ENCODE measurements at places on chromosomes 4 and X.

GRCh38 chr4:67393699-67394281, 151.5 kb downstream of the CENPC start:
- peak; percentile 30 for DNase-seq

DNA sequence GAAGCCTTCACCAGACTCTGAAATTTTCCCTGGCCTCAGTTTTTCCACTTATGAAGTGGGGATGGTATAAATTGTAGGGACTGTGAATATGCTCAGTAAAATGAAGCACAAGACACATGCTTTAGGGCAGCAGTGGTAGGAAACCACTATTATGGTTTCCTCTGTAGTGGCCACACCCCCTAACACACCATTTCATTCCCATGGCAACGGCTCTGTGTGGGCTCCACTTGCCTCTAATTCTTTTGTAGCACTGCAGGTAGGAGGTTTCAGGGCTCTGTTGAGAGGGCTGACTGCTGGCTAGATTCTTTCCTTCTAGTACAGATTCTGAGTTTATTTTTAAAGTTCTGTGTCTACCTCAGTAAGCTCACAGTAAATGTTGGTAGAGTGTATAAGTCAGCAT, 3.5 kb upstream of the VMA21 start:
- no peak for DNase-seq

DNA sequence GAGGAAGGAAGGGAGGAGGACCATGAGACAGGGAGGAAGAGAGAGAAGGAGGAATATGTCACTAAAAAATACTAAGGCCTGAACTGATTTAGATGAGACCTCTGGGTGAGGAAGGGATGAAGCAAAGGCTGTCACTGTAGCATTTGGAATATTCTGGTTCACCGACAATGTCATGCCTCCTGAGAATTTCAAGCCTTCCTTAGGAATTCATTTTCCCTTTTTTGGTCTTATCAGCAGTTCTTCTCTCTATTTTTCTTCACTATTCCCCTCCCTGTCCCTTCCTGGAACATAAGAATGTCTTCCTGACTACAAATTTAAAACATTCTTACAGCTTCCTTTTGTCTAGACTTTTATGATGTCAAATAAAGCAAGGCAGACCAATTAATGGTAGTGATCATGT, 527.8 kb downstream of the INPP4B start:
- DNase-seq: no peak

DNA sequence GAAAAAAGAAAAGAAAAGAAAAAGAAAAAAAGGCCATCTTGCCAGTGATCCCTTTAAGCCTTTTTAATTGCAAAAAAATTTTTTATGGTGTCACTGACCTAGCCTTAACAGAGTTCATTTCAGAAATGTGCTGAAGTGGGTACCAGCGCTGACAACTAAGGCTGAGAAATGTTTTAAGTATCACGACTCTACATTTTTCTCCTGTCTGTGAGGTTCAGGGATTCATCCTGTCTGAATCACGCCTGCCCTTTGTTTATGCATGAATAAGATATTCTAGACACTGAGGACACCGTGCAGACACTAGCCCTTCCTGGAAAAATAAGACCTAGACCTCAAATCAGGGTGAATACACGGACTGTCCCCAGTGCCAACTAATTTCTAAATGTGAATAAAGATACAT, 154.4 kb upstream of the NOCT start:
- no peak for DNase-seq

DNA sequence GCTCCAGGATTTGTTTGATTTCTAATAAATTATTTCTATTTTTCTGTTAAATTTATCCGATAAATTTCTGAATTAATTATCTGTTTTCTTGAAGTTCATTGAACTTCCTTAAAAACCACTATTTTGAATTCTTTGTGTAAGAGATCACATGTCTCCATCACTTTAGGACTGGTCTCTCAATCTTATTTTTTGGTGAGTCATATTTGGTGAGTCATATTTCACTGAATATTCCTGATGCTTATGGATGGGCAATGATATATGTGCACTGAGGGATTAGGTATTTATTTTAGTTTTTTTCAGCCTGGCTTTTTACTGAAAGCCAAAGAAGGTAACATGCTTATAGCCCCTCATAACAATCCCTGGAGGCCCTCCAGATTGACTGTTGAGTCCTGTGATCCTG, 48.5 kb upstream of the IL15 start:
- DNase-seq: no peak

- no peak for DNase-seq
Observed at GRCh38 chr4:40912460-40913184, 162.9 kb downstream of the NSUN7 start.

- DNase-seq: no peak
Observed at GRCh38 chr4:182809417-182810102, 107.6 kb downstream of the DCTD start.

GRCh38 chr4:77305766-77306165, 148.8 kb downstream of the CCNG2 start:
- no peak for DNase-seq

- DNase-seq: no peak
Observed at GRCh38 chr4:110484767-110485166, 8.8 kb downstream of the ENPEP start.

GRCh38 chr4:58301376-58301999, 1191.3 kb upstream of the IGFBP7 start:
- DNase-seq: no peak

- DNase-seq: no peak
Observed at GRCh38 chrX:123882391-123882790, 22.5 kb downstream of the XIAP start.

DNA sequence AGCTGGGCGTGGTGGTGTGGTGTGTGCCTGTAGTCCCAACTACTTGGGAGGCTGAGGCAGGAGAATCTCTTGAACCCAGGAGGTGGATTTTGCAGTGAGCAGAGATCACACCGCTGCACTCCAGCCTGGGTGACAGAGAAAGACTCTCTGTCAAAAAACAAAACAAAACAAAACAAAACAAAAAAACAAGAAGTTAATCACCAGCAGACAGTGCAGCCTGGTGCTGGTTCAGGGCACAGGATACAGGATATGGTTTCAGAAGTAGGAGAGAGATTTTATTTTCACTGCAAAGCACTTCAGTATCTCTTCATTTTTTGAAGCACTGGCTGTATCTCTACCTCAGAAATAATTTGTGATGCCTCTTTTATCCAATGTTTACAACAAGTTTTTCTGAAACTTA, 1222.9 kb upstream of the PRKX start:
- DNase-seq: no peak

DNA sequence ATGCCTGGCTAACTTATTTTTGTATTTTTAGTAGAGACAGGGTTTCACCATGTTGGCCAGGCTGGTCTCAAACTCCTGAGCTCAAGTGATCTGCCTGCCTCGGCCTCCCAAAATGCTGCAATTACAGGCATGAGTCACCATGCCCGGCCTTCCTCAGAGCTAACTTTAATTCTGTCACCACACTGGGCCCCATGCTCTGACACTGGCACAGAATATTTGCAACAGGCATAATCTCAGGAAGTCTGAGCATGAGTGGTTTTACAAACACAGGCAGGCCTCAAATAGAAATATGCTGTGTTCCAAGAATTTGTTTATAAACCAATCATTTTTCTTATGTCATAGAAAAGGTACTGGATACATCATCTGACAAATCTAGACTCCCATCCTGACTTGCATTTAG, 32.7 kb upstream of the FAM9C start:
- no peak for DNase-seq

DNA sequence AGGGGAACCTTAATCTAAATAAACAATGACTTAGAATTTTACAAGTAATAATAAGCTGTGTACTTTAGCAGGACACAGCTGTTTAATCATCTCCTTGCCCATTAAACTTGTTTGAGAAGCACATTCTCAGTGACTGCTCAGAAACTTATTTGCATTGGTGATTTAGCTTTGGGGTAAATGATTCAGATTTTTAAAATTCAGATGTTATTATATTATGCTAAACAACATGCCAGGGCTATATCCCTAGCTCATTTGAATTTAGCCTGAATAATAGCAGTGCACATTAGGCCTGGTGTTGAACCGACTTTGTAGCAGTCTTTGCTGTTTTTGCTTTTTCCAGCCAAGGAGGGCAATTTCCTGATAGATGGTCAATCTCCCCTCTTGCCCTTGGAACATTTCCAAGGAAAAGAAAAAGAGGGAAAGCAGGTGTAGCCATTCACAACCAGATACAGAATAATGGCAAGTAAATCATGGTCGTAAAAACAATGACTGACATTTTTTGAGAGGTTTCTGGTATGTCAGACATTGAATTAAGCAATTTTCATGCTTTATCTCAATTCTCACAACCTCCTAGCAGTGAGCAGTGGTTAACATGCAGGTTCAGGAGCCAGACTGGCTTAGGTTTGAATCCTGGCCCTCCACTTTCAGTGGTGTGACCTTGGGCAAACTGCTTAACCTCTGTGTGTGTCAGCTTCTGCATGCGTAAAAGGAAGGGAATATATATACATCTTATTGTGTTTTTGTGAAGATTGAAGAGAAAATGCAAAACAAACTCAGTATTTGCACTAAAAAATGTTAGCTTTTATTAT, 16.8 kb downstream of the ARHGEF38 start:
- DNase-seq: no peak

DNA sequence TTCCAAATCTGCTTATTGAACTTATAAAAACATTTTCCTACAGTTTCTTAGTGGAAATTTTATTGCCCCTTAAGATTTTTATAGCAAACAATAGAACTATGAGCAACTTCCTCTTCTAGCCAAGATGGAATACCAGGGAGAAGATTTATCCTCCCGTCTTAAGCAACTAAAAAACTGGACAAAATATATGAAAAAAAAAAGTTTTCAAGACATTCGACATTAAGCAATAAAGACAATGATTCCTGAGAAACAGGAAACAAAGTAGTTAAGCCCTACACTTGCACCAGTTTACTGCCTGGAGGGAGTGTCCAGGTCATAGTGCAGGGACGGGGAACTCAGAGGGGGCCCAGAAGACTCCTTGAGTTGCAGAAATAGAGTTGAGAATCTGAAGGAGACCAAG, 516.1 kb upstream of the DIPK2B start:
- no peak for DNase-seq
